NCI-H1092 treated with DMSO at 0.1 percent for 48 hours (cell line): ENCODE measurements at places on chromosomes 11 and 22.
A peak's percentile ranks its signal among the peaks of the same experiment; 100 is the strongest.

DNA sequence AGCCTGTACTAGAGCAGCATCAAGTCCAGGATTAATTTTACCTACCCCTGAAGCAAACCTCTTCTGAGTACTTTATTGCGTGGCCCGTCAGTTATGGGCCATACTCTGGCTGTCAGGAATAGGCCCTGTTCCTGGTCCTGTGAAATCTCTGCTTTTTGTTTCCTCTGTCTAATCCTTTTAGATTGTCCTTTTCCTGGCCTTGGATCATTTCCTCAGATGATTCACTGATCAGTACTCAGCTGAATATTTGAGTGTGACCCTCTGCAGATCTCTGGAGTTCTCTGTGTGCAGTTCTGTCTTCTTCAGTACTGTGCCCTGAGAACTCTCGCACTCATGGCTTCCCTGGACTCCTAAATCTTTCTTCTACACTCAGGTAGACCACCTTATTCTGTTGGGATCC lies 123.5 kb downstream of the UVRAG start:
- no peak for DNase-seq

DNA sequence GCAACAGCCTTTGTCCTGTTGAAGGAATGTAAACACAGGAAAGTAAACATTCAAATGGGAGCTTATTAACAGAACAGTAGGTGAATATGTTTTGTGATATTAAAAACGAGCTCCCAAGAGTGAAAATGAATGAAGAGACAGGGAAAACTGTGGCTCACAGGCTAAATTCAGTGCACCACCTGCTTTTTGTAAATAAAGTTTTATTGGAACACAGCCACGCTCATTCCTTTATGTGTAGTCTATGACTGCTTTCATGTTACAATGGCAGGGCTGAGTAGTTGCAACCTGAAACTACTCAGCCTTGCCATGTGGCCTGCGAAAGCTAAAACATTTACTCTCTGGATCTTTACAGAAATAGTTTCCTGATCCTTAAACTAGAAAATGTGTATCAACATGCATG lies 136.9 kb downstream of the MYO18B start:
- DNase-seq: peak; percentile 57

- DNase-seq: no peak
Measured at GRCh38 chr11:119236891-119237290, 30.8 kb downstream of the CBL start.

- DNase-seq: no peak
Measured at GRCh38 chr11:134945993-134946392, 534.0 kb upstream of the B3GAT1 start.

- DNase-seq: no peak
Measured at GRCh38 chr11:8597182-8597581, 3.2 kb upstream of the STK33 start.

DNA sequence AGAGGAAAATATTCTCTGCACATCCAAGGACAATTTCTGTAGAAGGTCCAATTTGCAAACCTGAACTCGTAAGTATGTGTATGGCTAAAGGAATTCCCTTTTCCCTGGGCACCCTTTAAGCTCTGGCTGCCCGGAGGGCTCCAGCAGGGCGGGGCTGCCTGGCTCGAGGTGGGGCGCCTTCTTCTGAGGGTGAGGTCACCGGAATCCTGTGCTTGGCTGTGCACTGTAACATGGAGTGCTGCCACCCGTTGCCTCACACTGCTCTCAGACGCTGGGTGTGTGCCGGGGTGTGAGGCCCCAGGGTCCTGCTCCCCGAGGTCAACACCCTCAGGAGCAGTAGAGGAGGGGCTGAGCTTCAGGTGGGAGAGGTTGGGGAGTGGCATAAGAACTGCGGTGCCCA lies 61.5 kb downstream of the SYN3 start:
- no peak for DNase-seq

- no peak for DNase-seq
Measured at GRCh38 chr11:35681163-35681767, 18.7 kb downstream of the TRIM44 start.

DNA sequence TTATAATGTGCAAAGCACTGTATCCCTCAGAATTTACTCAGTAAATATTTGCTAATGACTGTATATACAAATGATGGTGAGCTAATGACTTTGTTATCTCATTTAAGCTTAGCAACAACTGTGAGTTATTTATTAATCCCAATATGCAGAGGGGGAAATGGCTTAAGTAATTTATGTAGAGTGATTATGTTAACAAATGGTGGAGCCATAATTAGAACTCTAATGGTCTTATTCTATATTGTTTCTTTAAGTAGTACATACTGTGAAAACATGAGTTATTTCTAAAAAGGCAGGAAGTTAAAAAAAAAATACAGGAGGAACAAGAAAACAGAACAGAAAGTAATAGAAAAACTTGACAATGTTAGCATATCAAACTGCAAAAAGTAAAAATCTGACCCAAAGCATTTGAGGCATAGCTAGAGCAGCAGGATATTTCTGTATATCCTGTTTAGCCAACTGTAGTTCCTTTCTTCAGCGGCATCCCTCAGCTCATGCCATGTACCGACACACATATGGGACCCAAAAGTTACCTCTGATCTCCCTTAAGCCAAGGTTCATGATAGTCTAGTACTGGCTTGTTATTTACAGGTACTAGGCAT lies 94.2 kb downstream of the FCHSD2 start:
- DNase-seq: no peak

DNA sequence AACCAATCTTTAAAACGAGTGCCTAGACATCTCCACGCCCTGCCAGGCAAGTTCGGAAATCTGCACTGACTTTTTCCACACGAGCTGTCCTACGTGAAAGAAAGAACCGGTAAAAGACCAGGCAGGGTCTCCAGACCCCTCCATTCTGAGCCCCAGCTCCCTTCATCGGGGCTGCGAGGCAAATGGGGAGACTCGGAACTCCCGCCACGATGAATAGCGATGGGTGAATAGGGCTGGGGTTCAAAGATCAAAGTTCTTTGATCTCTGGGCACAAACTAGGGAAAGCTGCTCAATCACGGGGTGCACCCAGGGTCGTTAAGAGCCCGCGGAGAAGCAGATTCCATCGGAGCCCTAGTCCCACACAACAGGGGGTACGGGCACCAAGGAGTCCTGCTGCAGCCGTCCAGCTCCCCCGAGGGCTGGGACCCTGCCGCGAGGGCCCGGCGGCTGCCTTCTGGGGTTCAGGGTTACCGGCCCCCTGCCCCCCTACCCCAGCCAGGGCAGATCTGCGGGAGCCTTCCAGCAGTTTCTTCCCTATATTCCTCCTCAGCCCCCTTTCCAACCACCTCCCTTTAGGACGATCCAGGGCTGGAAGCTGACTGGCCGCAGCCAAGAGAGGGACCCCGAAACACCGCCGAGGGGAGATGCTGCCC lies 1.1 kb downstream of the LRP4 start:
- DNase-seq: no peak

DNA sequence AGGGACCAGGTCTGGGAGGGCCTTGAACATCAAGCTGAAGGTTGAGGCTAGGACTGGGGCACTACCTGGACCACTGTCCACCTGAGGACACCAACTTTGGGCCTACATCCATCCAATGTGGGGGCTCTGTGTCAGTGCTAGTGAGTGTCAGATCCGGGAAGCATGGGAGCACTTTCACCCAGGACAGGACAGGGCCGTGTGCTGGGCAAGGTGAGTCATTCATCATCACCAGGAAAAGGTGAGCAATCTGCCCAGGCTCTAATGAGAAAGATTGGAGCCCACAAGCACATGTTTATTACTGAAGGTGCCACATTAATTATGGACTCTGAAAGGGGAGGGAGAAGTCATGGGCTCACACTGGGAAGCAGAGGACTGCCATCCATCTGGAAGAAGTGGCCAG lies 39.7 kb upstream of the DRD2 start:
- no peak for DNase-seq

DNA sequence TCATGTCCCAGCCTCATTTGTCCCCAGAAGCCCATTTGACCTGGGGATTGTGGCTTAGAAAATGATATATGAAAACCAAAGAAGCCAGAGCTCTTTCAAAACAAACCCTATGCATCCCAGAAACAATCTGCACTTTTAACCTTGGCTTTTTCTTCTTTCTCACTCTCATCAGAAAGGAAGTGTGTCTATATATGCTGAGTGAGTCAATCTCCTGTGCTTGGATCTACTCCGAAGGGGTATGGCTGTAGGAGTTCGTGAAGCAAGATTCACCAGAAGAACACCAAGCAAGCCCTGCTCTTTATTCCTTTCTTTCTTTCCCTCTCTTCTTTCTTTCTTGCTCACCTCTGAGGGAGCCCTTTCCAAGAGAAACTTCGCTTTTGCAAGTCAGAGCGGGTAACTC lies 636 bp downstream of the PAMR1 start:
- no peak for DNase-seq

- DNase-seq: no peak
Measured at GRCh38 chr22:21927174-21927823, 25.3 kb downstream of the PPM1F start.

- DNase-seq: no peak
Measured at GRCh38 chr11:119591836-119592310, 137.1 kb downstream of the NECTIN1 start.

GRCh38 chr11:72637198-72637597 lies 37.0 kb downstream of the PDE2A start:
- DNase-seq: no peak

- DNase-seq: peak; percentile 30
Measured at GRCh38 chr11:74650498-74650897, 58.1 kb downstream of the POLD3 start.

GRCh38 chr11:89490981-89491690 lies at the start of gene NOX4:
Gene NOX4, minus strand, starts transcription at chr11:89491375. Its CDS starts 129 bp downstream, at chr11:89491246.
- no peak for DNase-seq

DNA sequence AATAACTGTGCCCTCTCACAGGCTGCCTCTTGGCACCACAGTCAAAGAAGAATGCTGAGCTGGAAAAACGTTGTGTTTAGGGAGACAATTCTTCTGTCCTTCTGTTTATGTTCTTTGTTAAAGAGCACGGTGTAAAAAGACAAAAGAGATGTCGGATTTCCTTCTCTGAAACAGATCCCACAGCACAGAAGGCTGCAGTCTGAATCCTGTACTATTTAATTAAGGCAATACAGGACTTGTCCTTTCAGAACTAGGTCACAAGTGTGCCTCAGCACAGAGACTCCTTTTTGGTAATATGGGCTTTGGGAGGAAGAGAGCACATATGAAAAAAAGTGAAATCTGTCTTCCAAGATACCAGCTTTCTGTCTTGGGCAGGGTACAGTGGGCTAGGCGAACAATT lies 201.2 kb downstream of the NTM start:
- no peak for DNase-seq

- no peak for DNase-seq
Measured at GRCh38 chr11:125111001-125111342, 454 bp downstream of the TMEM218 start.

- no peak for DNase-seq
Measured at GRCh38 chr11:94130298-94131046, 1.8 kb downstream of the PANX1 start.

GRCh38 chr11:60821827-60822599 lies 19.9 kb upstream of the CCDC86 start:
- no peak for DNase-seq

GRCh38 chr11:102882389-102883024 lies 7.7 kb upstream of the MMP12 start:
- DNase-seq: no peak

GRCh38 chr22:47419239-47419638 lies 656.8 kb downstream of the TBC1D22A start:
- DNase-seq: no peak

GRCh38 chr11:117226388-117227385 lies 5.2 kb downstream of the PCSK7 start:
- DNase-seq: peak; percentile 89

GRCh38 chr22:46063846-46064227 lies 86.5 kb upstream of the PPARA start:
- DNase-seq: no peak

DNA sequence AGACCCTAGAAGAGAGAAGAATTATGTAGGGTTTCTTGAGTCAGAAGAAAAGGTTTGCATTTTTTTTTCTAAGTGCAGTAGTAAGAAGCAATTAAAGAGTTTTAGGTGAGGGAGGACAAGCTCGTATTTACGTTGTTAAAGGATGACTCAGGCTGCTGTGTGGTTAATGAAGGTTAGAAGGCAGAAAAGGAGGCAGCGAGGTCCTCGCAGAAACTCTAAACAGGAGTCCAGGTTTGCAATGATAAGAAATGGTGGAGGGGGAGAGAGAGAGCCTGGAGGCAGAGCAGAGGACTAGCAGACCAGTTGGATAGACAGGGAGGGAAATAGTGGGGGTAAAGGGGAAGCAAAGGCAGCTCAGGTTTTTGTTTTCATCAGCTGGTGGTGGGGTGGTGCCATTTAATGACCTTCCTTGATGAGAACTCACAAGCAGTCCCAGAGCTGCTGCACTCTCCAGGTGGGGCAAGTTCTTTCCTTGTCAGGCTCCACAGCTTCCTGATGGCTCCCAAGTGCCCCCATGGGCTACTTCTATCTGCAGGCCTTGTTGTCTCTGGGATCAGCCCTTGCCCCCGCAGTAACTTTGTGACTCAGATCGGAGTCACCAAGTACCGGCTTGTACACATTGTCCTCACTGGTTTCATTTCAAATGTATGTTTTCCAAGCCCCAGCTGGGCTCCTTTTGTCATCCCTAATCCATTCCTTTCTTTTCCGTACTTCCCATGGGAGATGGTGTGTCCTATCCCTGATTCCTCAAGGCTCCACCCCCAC lies 8.3 kb upstream of the INSC start:
- DNase-seq: no peak

DNA sequence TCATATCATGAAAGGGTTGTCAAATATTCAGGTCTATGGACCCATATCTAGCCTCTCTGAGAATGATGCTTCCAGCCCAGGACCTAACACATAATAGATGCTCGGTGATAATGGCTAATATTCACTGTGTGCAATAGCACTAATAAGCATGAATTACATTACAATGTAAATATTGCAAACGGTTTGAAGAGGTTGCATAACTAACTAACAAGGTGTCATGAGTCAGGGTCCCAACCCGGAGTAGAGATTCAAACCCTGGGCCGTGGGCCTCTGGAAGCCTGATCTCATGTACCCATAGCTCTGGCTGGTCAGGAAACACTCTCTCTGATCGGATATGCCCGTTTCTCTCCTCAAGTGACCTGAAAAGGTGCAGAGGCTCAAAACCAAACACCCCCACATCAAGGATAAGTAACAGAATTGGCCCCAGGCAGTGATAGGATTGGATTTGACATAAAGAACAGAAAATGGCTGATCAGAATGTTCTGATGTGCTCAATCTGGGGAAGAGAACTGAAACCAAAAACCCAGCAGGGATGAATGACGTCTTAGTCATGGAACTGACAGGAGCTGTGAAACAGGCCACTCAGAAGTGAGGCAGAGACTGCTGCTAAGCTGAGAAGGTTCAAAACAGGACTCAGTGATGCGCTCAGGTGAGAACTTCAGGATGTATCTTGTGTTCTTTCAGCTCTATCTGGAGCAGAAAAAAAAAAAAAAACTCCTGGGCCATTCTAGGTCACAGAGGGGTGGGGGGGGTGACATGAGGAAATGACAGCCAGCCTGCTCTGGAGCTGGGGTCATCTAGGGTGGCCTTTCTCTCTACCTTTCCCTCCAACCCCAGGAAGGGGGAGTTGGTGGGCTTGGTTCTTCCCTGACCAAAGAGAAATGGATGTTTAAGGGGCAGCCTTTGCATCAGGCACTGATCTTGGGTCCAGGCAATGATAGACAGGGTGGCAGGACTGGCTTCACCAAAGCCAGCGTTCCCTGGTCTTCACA lies 6.6 kb upstream of the KCTD17 start:
- no peak for DNase-seq

- no peak for DNase-seq
Measured at GRCh38 chr11:43548916-43549315, 131.6 kb upstream of the HSD17B12 start.

GRCh38 chr11:119782739-119783072 lies 53.7 kb upstream of the NECTIN1 start:
- no peak for DNase-seq
